ENCODE measurements at places on chromosomes 4 and X.
A peak's percentile ranks its signal among the peaks of the same experiment; 100 is the strongest.

DNA sequence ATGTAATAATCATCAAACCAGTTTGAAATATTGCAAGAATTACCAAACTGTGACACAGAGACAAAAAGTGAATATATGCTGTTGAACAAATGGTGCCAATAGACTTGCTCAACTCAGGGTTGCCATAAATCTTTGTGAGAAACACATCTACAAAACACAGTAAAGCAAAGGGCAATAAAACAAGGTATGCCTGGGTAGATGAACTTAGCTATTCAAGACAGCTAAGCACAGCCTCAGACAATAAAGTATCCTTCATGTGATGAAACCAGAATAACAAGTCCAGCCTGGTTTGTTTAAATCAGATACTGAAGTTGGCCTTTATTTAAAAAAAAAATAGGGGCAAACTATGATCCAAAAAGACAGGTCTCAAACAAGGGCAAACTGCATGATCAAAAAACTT lies 19.2 kb downstream of the LAMTOR3 start:
- DNase-seq: no peak

GRCh38 chr4:1126506-1126905 lies 13.1 kb upstream of the RNF212 start:
- no peak for DNase-seq

DNA sequence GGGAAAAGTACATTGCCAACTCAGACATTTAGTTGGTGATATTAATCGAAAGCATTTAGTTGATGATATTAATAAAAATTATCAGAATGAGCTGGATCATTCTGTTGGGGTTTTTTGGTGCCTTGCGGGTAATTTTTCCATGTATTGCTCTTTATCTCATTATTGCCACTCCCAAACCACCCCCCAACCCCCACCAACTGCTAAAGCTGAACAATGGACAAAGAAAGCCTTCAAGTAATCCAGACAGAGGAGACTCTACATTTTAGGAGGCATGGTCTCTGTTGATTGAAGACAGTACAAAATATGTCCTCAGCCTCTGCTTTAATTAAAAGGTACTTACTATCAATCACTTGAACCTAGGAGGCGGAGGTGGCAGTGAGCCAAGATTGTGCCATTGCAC lies 22.5 kb downstream of the PDK3 start:
- no peak for DNase-seq

DNA sequence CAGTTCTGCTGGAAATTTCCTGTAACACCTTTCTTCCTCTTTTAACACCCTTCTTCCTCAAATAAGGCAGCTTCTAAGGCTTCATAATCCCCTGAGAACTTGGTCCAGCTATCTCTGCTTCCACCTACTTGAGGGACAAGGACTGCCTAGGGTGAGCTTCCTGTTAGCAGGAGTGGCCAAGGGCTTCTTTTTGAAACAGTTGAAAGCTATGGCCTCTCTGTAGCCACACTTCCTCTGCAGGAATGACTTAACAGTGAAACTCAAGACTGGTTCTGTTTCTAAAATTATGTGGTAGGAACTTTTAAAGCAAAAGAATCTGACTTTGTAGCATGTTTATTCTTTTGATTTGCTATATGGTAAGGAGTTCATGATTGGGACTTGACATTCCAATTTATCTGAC lies 108.5 kb upstream of the WDR1 start:
- DNase-seq: no peak

DNA sequence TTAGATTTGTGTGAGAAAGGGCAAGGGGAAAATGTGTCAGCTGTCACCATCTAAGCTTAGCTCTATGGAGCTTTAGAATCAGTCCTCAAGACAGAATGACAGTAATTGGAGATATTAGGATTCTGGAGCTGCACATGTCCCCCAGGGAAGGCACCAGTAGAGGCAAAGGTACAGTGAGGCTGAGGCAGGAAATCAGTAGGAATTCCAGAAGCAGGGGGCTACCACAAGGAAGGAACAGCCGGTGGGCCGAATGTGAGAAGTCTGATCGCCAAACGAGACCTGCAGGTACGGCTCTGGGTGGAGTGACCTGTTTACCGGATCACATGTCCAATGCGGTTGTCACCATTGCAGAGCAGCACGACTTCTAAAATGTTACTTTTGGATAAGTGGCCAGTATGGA lies 52.6 kb downstream of the RNF150 start:
- DNase-seq: no peak

DNA sequence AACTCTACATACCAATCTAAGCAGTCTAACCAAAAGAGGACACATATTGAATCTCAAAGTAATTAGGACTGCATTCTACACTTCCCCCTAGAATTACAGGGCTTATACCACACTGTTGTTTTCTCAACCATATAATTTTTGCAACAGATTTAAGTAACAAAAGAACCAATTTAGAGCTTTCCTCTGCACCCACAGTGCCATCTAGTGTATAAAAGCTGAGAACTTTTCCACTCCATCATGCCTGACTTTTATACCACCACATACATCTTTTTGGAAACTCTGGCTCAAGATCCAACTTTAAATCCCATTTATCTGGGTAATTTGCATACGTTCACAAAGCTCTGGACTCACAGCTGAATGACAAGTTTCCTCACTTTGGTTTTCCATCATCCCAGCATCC lies 99.5 kb downstream of the EFHC2 start:
- no peak for DNase-seq

DNA sequence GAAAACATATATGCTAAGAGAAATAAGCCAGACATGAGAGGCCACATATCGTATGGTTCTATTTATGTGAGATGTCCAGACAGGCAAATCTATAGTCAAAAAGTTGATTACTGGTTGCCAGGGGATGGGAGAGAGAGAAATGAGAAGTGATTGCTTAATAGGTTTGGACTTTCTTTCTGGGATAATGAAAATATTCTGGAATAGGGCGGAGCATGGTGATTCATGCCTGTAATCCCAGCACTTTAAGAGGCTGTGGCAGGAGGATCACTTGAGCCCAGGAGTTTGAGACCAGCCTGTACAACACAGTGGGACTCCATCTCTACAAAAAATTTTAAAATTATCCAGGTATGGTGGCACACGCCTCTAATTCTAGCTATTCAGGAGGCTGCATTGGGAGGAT lies 22.4 kb downstream of the RBM47 start:
- DNase-seq: no peak

DNA sequence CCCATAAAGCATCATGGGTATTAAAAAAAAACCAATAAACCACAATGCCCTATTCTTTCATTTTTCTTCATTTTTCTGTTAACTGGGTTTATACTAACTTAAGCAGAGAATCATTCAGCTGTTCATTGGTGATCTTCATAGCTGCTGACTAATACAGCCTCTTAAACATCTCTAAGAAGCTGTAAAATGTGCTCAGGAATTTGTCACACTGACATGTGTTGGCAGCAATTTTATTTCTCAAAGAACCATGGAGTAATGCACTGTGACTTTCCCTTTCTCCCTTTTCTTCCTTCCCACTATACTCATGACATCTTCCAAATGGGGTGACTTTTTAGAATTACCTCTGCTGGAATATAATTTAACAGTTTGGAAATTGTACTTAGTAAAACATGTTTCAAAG lies 315.4 kb downstream of the ANTXR2 start:
- no peak for DNase-seq

- no peak for DNase-seq
Observed at GRCh38 chr4:54675721-54676461, 18.1 kb downstream of the KIT start.

GRCh38 chrX:47662144-47662657 lies 3.2 kb upstream of the UXT start:
- DNase-seq: no peak

- no peak for DNase-seq
Observed at GRCh38 chr4:165079476-165079875, 25.8 kb downstream of the TRIM75 start.

GRCh38 chr4:15668566-15669435 lies 12.8 kb upstream of the FAM200B start:
- no peak for DNase-seq

- DNase-seq: no peak
Observed at GRCh38 chrX:76126851-76127250, 46.0 kb upstream of the PBDC1 start.

DNA sequence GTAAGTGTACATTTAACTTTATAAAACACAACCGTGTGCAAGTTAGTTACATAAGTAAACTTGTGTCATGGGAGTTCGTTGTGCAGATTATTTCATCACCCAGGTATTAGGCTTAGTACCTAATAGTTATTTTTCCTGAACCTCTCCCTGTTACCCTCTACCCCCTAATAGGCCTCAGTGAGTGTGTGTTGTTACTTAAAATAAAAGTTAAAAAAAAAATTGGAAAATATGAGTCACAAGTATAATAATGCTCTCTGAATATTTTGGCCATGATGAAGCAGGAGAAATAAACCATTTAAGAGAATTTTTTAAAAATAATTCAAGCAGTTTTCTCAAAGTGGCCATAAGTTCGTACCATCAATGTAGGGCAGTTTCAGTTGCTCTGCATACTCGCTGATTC lies 105.1 kb upstream of the GRID2 start:
- no peak for DNase-seq

DNA sequence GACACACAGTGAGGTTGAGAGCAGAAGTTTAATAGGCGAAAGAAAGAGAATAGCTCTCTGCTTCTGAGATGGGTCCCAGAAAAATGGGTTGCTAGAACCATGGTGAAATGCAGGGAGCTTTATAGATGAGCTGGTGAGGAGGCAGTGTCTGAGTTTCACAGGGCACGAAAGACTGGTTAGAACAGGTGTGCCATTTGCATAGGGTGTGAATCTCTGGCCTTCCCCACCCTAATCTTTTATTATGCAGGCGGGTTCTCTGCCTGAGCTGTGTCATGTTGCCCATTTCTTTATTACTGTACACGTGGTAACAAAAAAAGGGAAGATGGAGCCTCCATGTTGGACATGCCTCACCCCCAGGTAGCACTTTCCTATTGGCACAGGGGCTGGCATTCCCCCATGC lies 39.1 kb downstream of the FUNDC1 start:
- DNase-seq: no peak

- peak; percentile 55 for DNase-seq
Observed at GRCh38 chr4:147731580-147732517, at the start of gene ARHGAP10. ARHGAP10 (plus strand) TSS chr4:147732088; CDS start chr4:147732302, 214 bp downstream.

GRCh38 chr4:105509291-105509690 lies 35.4 kb upstream of the PPA2 start:
- no peak for DNase-seq

DNA sequence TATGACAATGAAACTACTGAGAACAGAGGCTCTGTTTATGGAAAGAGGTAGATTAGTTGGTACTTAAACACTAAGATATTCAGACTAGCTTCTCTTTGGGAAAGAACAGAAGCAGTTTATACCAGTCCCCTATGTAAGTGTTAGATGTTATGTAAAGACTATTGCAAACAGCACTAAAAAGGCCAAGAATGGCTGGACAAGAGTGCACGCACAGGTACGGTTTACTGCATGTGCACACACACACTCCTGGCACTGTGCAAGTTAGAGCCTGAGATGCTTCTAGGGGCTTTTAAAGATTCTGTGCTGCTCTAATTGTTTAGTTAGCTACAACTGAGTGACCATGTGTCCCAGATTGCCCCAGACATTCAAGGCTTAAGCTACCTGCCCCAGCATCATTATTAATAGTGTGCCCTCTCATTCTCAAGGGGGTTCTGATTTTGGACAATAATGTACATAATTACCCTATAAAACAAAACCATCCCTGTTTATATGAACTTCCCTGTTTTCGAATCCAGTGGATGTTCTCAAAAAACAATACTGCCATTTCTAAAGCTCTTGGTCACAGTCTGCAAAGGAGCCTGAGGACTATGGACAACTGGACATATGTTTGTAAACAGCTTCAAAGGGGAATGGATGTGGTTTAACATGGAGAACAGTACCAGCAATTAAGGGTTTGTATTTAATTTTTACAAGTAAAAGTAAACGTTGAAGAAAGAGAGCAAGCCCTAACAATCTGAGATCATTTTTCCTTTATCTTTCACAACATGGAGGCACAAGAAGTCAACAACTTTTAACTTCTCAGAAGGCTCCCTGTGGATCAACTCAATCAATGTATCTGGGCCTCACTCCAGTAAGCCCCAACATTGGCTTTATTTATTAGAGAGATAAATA lies 2.0 kb downstream of the SETD7 start:
- no peak for DNase-seq

DNA sequence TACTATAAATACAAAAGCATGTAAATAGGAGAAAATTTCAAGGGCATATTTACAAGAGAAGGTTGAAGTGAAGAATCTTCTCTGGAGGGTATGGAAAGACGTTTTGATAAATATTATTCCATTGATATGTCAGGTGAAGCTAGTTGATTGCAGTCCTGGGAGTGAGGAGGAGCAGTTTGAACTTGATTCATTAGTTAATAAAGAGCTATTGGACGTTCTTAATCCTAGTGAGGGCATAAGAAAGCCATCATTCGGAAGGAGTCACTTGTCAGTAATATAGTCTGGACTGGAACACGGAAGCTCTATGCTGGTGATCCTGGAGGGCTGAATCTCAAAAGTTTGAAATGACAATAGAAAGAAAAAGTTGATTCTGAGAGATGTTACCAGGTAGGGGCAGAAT lies 455.1 kb downstream of the PACRGL start:
- DNase-seq: no peak

GRCh38 chrX:52574416-52575275 lies 57.8 kb upstream of the XAGE1B start:
- no peak for DNase-seq

GRCh38 chrX:1119275-1119674 lies 93.2 kb downstream of the CRLF2 start:
- no peak for DNase-seq

DNA sequence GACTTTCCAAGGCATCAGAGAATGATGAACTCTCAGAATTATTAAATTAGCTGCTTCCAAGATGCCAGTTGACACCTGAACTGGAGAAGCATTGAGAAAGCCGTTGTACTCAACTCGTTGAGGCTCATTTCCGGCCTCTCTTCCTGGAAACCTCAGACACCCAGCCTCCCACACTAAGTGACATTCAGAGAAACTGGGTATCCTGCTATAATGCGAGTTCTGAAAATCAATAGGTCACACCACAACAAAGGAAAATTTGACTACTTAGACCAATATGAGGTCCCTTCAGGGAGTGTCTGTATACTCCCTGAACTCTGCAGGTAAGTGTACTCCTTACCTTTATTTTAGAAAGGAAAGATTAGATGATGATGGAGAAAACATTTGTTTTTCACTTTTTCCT lies 51.2 kb downstream of the ENPEP start:
- no peak for DNase-seq

DNA sequence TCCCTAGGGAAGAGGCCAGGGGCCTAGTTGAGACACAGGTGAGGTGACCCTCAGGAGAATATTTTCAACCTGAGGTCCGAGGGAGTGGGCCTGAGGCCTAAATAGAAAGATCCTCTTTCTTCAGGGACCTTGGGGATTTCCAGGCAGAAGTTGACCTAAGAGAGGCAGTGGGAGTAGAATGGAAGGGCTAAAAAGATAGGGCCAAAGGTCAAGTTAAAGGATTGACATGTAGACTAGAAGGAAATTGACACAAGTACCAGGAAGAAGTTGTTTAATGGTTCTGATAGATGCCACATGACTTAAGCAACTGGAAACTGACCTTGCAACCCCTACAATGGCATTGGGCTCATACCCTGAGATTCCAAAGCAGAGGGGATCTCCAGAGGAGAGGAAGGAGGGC lies 76.9 kb downstream of the SHROOM3 start:
- no peak for DNase-seq

Data from activated gamma-delta T cell (primary cell).